ENCODE measurements at places on chromosomes 13 and 19.

GRCh38 chr13:73631411-73631810 lies 502.8 kb downstream of the KLF12 start:
- DNase-seq: no peak

DNA sequence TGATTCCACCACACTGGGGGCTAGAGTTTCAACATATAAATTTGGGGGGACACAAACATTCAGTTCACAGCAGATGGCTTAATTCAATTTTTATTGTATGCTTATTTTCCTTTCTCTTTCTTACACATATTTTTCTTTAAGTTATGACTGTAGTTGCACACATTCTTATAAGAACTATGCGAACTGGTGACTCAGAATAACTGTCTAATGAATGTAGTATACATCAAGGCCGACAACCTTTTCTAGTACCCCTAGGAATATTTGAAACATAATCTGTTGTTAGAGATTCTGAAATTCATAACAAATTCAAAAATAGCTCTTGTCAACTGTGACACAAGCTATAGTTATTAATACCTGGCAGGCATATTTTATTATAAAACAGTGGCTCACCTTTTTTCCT lies 695.6 kb downstream of the PCDH9 start:
- no peak for DNase-seq

- no peak for DNase-seq
These were observed 6.4 kb downstream of the PNPLA6 start for GRCh38 chr19:7541828-7542443.

GRCh38 chr13:23683084-23683483 lies 112.9 kb downstream of the TNFRSF19 start:
- DNase-seq: no peak

DNA sequence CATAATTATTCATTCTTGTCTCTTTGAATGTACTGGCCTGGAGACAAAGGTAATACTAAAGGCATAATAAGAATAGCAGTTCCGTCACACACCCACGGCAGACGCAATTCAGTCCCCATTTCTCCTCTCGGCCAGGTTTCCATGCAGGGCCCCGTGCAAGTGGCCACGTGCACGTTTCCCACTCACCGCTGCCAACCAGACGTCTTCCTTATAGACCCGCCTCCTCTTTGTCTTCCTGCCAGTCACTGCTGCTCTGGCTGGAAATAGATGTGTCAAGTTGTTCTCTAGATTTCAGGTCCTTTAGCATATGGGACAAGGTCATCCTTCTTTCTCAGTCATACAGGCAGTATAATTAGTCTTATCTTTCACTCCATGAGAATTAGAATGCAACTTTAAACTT lies 204.3 kb downstream of the SUCLA2 start:
- DNase-seq: no peak

DNA sequence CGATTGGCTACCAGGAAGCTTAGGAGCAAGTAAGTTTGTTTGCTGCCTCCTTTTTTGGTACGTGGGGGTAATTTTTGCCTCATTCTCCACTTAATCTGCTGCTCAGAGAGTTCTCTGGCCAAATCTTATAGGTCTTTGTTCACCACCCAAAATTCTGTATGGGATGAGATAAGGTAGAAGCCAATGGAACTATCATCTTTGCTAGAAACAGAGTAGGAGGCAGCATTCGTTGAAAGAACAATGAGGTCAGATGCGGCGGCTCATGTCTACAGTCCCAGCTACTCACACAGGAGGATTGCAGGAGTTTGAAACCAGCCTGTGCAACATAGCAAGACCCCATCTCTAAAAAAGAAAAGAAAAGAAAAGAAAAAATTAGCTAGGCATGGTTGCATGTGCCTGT lies 5.0 kb upstream of the DNAAF3 start:
- no peak for DNase-seq

- DNase-seq: no peak
These were observed 1.7 kb upstream of the SMAD9 start for GRCh38 chr13:36921631-36922301.

Data from stimulated activated naive CD4-positive, alpha-beta T cell treated with Interleukin-2 at 50 U/mL for 16 hours (primary cell).